ENCODE measurements at places on chromosomes 7 and 10.
A peak's percentile ranks its signal among the peaks of the same experiment; 100 is the strongest.

DNA sequence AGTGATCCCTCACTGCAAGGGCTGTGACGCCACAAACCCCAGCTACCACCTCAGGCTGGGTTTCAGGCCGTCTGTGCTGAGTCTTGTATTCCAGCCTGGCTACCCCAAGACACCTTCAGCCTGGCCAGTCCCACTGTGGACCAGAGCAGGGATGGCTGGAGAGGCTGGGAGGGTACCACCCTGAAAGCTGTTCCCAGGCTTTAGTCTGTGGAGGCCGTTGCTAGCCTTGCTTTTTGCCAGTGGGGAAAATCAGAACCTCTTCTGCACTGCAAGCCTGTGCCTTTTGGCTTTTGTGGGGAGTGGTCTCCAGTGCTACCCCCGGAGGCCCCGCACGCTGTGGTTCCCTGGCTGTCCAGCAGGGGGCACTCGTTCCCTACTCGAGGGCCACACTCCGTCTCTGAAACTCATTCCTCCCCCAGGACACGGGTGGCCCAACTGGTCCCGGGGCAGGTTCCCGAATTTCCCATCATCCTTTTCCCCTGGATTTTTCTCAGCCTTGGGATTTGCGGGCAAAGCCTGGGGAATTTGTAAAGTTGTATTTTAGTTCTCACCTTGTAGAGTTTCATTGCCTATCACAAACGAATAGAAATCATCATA lies 128.4 kb upstream of the BTBD16 start:
- DNase-seq, result no peak

DNA sequence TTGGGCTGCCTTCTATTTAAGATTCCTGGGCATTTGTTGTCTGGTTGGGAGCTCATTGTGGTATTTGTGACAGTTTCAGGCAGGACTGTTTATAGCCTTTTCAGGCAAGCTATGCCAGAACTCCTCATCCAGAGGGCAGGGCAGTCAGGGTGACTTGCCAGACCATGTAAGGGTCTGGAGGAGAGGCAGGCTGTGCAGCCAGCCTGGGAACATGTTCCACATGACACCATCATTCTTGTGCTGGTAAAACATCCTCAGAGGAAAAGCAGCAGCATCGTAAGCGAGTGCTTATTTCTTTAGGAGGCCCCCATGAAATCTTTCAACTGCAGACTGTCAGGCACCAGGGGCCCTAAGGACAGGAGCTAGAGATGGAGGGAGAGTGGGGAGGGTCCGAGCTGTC lies 44.0 kb upstream of the SORBS1 start:
- peak; percentile 88 for DNase-seq

GRCh38 chr10:5274795-5275194 lies 78.2 kb downstream of the AKR1C4 start:
- DNase-seq, result no peak

DNA sequence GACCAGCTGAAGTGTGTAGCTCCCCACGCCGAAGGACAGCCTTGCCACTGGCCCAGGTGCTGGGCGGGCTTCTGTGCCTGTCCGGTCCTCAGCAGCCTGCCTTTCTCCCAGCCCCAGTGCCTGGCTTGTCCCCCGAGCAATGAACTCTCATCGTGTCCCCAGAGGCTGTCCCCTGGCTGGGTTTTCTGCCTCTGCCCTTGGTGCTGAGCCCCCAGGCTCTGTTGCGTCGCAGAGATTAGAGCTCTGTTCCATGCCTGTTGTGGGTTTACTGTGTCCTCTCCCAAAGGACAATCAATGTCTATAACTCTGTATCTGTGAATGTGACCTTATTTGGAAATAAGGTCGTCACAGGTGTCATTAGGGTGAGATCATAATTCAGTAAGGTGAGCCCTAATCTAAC lies 226.1 kb upstream of the SHH start:
- DNase-seq, result no peak

GRCh38 chr10:111303887-111304286 lies 227.1 kb downstream of the ADRA2A start:
- DNase-seq, result no peak
